Fibroblast of pulmonary artery (primary cell): ENCODE measurements at places on chromosomes 1 and 21.

DNA sequence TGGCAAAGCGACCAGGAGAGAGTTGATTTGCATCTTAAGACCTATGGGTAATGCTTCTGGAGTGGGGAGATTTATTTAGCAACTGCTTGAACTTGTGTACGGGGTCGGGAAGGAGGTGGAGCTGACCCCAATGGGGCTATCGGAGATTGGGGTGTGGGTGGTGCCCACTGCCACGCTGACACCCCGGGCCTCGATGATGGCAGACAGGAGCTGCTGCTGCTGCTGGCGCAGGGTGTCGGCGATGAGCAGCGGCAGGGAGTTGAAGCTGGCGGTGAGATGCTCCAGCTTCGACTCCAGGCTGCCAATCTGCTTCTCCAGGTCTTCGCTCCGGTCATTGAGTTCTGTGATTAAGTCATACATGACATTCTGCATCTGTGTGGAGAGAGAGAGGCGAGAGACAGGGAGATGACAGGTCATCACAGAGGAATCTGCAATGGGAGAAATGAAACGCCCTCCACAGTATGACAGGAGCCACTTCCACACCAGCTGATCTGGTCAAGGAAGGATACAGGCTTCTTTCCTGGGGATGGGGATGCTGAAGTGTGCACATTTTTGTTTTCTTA, 100.0 kb upstream of the ADAR start:
- DNase-seq, result no peak

DNA sequence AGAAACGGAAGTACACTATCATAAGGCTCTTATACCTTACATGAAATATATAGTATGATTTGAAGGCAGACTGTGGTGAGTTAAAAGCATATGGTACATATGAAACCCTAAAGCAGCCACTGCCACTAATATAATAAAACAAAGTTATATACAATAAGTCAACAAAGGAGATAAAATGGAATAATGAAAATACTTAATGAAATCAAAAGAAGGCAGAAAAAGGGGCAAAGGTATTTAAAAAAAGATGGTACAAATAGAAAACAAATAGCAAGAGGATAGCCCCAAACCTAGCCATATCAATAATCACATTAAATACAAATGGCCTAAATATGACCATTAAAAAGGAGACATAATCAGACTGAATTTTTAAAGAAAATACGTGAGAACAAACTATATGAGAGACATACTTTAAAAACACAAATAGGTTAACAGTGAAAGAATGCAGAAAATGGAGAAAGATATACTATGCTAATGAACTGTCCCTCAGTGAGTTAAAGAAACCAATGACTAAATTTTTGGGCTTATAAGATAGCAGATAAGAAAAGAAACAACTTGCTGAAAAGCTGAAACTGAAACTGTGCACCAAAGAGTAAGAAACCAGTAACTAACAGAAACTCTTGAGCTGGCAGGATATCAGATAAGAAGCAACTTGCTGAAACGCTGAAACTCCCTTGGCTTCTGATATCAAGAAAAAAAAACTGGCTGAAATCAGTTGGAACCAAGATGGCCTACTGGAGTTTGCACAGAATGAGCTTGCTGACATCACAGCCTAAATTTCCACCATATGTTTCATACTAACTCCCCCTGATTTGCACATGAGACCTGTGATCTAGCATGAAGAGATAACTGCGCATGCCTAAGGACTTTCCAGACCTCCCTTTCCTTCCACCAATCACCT, 44.3 kb upstream of the IL10 start:
- DNase-seq, result peak; percentile 90

DNA sequence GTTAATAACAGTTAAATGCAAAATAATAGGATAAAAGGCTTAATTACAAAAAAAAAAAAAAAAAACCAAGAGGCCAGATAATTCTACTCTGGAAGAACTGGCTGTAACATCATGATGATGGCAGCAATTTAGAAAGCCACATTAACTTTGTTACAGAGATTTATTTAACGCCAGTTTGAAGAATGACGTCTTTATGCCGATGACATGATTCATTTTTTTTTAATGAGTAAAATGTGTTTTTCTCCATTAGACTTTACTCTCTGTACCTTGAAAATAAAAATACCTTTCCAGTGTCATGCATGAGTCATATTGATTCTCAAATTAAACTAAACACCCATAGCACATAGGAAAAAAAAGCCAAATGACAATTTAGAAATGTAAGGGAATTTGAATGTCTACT, 226.1 kb downstream of the RGS7 start:
- no peak for DNase-seq

DNA sequence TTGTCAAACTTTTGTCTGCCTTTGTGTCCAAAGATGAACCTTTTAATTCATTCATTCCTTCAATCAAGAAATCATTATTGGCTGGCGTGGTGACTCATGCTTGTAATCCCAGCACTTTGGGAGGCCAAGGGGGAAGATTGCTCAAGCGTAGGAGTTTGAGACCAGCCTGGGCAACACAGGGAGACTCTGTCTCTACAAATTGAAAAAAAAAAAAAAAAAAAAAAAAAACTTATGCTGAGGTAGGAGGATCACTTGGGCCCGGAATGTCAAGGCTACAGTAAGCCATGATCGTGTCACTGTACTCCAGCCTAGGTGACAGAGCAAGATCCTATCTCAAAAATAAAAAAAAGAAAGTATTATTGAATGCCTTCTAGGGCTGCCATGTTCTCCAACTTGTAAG, 51.3 kb upstream of the CXADR start:
- DNase-seq, result peak; percentile 71

DNA sequence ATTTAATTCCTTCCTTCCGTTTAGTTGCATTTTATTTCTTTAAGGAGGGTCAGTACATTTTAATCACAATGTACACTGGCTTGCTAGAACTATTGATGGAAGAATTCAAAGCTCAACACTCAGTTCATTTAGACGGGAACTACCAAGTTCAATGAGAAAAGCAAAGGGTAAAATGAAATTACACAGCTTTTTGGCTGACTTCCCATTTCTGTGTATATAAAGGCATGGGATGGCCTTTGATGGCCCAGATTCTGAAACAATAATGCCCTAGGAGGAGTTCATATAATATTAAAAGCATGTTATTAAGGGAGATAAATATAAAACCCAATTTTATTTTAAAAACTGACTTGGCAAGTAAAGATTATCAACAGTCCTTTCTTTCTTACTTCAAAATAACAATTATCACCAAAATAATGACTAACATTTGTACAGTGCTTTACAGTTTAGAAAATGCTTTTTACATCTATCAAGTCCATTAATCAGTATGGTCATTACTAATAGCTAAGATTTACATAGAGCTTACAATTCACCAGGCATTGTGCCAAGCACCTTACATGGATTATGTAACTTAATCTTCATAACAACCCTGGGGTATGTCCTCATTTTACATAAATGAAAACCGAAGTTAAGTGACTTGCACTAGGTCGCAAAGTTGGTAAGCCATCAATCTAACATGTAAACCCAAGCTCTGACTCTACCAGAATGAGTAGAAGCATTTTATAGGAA, 402.4 kb downstream of the OMA1 start:
- DNase-seq, result no peak

DNA sequence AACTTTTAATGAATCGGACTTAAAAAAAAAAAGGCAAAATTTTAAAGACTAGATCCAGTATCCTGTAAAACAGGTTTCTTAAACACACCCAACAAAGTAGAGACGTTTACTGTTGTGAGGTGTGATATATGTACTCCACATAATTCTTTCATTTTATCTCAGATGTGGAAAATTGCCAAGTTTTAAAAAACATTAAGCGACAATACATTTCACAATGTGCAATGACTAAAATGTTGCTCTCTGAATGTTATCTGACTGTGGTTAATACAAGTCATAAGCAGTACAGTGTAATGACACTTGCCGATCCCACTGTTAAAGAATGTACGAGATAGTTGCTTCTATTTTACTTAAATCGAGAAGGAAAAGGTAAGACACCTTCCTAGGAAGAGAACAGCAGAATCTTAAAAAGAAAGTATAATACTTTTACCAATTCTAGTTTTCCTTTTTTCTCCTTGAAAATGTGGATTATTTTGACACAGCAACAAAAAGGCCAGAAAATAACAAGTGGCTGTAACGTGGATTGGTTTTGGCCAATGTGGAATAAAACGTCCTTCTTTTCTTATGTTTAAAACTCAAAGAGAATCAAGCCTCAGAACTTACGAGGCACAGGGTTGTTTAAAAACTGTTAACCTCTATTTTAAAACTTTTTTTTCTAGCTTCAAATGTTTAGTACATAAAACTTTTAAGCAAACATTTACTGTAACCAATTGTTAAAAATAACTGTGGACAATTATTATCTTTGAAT, 51.4 kb downstream of the TP53BP2 start:
- DNase-seq, result peak; percentile 68

GRCh38 chr1:175857756-175858155, 114.4 kb upstream of the TNR start:
- no peak for DNase-seq

DNA sequence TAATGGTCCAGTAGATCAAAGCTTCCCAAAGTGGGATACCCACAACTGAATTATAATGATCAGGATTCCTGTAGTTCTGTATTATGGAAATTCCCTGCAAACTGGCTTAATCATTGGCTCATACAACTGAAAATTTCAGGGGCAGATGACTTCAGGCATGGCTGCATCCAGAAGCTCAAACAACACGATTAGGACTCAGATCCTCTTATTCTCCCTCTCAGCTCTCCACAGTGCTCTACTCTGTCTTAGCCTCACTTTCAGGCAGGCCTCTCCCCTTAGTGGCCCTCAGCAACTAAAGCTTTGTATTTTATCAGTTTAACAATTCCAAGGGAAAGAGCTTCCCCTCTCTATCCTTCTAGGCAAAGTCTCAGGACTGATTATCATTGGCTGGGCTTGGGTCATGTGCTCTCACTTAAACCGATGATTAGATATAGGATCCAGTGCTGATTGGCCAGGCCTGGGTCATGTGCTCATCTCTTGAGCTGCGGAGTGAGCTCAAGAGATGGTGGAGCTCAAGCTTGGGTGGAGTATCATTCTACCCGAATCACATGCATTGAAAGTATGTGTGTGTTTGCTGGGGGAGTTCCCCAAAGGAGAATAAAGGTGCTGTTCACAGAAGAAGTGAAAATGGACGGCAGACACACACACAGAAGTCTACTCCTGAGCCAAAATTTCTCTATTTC, 57.9 kb upstream of the RUNX3 start:
- DNase-seq, result no peak

GRCh38 chr1:81682490-81682889, 118.2 kb upstream of the ADGRL2 start:
- peak; percentile 66 for DNase-seq

- no peak for DNase-seq
Observed at GRCh38 chr1:26945138-26945537, 15.1 kb downstream of the KDF1 start.

- DNase-seq, result peak; percentile 50
Observed at GRCh38 chr1:111140680-111140967, 601 bp downstream of the CEPT1 start.

DNA sequence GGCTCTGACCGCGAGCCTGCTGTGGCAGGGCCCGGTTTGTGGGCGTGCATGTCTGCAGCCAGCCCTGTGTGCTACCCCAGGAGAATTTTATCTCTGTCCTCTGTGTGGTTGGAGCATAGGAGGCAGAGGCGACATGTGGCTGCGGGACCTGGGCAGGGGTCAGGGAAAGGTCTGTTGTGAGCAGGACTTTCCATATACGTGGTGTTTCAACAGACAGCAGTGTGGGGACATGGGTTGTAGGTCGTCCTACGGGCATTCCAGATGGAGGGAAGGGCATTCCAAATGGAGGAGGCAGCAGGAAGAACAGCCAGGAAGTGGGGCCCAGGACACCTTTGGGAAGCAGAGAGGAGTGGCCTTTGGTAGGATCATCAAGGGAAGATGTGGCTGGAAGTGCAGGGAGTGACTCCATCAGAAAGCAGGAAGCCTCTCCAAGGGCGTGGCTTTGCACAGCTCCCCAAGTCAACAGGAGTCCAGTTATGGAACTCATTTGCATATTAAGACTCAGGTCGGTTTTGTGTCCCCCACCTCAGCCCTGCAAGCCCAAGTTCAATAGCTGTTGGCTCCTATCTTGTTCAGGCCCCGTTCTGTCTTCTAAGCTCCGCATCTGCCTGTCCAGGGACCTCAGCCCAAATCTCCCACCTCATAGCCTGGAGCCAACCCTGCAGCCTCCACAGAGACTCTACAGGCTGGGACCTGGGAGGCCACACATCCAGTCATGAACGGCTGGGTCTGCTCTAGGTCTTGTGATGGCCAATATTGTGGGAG, 309.1 kb downstream of the MATN1 start:
- no peak for DNase-seq

DNA sequence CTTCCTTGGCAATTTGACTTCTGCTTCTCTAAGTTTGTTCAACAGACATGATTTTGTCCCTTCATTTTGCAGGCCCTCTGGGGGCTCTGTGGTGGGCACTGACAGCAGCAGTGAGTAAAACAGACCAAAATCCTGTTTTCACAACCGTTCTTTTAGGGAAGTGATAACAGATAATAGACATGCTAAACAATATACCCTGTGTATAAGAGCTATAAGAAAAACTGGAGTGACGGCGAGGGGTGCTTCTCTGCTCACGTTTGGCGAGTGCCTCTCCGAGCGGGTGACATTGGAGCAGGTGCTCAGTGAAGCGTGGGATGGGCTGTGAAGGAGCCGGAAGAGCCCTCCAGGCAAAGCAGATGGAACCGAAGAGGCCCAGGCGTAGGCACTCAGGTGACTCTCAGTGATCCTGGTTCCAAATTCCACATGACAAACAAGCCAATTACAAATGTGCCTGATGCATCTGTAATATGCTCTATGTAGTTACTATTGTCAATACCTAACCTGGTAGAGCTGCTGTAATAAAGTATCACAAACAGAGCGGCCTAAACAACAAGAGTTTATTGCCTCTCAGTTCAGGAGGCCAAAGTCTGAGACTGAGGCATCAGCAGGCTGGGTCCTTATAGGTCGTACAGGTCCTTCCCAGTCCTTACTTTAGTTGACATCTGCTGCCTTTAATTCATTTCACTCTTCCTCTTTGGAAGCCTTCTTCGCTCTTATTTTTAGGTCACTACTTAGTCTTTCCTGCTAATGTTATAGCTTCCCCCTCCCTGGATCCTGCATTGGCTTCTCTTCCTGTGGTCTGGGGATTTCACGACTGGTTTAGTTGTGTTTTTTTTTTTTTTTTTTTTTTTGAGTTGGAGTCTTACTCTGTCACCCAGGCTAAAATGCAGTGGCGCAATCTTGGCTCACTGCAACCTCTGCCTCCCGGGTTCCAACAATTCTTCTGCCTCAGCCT, 20.1 kb downstream of the OR2B11 start:
- DNase-seq, result no peak

GRCh38 chr21:23939369-23940065, 1667.8 kb downstream of the MRPL39 start:
- DNase-seq, result no peak

- no peak for DNase-seq
Observed at GRCh38 chr1:20571427-20571826, 17.5 kb upstream of the CDA start.

GRCh38 chr1:203116091-203116820, 11.3 kb upstream of the ADORA1 start:
- no peak for DNase-seq
